ENCODE measurements at places on chromosomes 6 and 20.

DNA sequence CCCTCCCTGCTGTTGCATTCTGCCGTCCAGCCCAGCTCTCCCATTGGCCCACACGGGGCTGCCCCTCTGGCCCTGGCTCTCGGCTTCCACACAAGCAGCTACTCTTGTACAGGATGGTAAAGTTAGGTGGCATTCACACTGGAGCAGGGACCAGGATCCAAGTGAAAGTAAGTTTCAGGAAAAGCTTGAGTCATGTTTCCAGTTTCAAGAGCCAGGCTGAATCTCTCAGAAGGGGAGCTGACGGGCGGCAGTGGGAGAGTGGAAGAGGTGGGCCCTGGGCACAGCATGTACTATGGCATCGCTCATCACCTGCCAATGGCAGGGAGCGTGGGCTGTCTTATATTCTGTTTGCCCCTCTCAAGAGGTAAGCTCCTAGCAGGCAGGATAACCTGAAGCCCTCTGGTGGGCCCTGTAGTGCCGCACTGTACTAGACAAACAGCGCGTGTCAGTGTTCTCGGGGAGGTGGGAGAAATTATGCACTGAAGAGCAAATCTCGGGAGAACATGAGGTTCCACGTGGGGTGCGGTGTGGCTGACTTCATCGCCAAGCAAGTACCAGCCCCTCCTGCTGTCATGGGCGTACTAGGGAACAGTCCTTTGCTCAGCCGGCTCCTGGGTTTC lies 241.5 kb downstream of the NRN1 start:
- no peak for DNase-seq

- DNase-seq = no peak
Measured at GRCh38 chr20:51122931-51123658, 100.2 kb upstream of the KCNG1 start.

DNA sequence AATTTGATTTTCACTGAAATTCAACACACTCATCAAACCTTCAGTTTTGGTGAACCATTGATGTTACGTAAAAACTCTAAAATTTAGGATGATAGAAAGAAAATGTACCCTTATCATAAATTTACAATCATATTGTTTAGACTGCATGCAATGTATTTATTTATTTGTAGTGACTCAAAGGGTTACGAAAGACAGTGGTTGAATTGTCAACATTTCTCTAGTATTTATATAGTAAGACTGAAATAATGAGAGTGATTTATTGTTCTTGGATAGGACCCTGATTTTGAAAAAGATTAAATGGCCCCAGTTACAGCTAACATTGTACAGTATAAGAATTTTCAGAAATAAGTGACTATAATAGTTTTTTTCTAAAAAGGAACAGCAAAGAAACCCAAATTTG lies 591.5 kb downstream of the RFPL4B start:
- no peak for DNase-seq

DNA sequence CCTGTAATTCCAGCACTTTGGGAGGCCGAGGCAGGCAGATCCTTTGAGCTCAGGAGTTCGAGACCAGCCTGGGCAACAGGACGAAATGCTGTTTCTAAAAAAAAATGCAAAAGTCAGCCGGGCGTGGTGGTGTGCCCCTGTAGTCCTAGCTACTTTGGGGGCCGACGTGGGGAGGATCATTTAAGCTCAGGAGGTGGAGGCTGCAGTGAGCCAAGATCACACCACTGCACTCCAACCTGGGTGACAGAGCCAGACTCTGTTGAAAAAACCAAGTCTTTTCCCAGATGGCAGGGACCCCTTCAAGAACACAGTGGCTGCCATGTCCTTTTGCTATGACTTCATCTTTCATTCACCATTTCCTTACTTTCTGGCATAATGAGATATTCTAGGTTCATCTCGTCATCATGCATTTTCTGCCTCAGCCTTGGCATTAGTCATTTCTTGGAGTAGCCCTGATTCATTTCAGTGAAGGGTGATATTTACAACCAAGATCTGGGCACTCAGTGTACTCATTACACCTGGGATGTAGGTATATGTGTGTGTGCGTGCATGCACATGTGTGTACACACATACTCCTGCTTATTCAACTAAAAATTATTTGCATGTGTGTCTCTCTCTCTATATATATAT lies 61.4 kb upstream of the TOX2 start:
- no peak for DNase-seq

DNA sequence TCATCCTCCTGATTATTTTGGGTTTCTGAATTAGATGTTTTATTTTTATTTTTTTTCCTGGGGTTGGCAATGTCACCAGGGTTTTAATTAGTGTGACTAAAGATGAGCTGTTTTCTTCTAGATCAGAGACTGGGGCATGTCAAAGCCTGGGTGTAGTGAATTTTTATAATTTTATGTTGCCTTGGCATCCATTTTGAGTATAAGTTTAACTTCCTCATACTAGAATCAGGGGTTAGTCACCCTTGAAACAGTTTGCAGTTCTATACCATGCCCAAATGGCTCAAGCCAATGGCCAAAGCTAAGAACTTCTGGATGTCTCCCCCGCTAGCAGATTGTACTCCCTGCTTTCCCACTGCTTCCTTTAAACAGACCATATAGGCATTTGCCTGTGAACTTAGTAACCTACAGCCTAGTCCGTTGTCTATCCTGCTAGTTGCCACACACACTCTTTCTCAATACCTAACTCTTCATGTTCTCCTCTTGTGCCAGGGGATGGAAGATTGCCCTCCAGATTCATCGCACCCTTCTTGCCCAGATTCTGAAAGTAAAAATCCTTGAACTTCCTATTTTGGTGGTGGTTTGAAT lies 54.5 kb downstream of the KIAA0408 start:
- DNase-seq = no peak

DNA sequence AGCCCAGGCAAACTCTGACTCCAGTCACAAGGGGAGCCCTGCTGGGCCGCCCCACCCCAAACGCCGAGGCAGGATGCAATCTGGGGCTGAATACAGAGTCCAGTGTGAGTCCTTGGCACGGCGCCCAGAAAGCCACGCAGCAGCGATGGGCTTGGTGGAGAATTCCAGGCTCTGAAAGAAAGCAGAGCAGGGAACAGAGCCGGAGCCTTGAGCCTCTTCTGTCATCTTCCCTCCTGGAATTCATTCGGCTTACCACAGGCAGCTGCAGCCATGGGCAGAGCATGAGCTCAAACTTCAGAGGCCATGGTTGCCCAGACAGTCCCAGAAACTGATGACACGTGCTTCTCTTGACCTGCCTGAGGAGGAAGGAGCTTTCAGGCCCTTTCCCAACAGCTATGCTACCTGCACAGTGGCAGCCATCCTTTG lies 441.1 kb upstream of the JARID2 start:
- no peak for DNase-seq

GRCh38 chr6:149012040-149012545 lies 265.3 kb downstream of the UST start:
- no peak for DNase-seq

- DNase-seq = no peak
Measured at GRCh38 chr6:2509711-2510110, 241.0 kb downstream of the MYLK4 start.

GRCh38 chr6:14159090-14159489 lies 41.5 kb downstream of the CD83 start:
- DNase-seq = no peak

GRCh38 chr20:50244352-50245149 lies 53.9 kb downstream of the CEBPB start:
- no peak for DNase-seq

DNA sequence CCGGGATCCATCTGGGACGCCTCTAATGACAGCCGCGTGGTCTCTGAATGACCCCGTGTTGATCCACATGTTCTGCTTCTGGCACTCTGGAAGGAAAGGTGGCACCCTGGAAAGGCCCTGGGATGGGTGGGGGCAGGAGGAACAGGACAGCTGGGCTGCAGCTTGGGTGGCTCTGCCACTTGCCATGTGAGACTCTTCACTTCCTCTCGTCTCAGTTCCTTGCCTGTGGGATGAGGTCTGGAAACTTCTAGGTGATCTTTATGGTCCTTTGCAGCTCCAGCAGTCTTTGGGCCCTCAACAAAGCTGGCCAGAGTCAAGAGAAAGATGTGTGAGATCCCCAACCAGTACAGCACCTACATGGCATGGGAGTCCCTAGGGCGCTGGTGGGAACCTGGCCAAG lies 26.5 kb downstream of the PPP1R3G start:
- DNase-seq = no peak

- no peak for DNase-seq
Measured at GRCh38 chr6:1724616-1725015, 114.9 kb downstream of the FOXC1 start.

DNA sequence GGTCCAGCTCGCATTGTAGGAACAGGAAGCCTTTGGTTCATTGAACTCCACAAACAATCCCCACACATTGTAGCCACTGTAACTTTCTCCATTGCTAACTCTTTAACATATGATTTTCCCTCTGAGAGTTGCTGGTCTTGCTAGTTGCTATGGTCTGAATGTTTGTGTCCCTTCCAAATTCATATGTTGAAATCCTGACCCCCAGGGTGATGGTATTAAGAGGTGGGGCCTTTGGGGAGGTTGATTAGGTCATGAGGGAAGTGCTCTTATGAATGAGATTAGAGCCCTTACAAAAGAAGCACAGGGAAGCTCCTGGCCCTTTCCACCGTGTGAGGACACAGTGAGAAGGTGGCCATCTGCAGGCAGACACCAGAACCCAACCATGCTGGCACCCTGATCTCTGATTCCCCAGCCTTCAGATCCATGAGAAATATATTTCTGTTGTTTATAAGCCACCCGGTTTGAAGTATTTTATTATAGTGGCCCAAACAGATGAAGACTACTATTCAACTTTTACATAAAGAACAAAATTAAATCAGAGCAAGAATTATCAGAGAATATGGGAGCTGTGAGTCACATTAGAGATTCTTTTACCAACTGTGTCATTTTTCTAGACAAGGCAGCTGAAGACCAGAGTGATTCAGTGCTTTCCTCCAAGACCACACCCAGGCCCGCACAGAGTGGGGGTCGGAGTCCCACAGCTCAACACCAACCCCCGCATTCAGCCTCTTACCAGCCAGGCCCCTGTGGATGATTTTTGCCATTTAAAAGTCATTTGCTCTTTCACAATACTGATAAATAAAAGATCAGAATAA lies 143.0 kb downstream of the SAMD5 start:
- no peak for DNase-seq

GRCh38 chr6:162153120-162153519 lies 574.4 kb downstream of the PRKN start:
- DNase-seq = no peak

- no peak for DNase-seq
Measured at GRCh38 chr6:82245376-82245775, 2.2 kb downstream of the IBTK start.

GRCh38 chr6:136983687-136984086 lies 61.1 kb downstream of the IL20RA start:
- no peak for DNase-seq

DNA sequence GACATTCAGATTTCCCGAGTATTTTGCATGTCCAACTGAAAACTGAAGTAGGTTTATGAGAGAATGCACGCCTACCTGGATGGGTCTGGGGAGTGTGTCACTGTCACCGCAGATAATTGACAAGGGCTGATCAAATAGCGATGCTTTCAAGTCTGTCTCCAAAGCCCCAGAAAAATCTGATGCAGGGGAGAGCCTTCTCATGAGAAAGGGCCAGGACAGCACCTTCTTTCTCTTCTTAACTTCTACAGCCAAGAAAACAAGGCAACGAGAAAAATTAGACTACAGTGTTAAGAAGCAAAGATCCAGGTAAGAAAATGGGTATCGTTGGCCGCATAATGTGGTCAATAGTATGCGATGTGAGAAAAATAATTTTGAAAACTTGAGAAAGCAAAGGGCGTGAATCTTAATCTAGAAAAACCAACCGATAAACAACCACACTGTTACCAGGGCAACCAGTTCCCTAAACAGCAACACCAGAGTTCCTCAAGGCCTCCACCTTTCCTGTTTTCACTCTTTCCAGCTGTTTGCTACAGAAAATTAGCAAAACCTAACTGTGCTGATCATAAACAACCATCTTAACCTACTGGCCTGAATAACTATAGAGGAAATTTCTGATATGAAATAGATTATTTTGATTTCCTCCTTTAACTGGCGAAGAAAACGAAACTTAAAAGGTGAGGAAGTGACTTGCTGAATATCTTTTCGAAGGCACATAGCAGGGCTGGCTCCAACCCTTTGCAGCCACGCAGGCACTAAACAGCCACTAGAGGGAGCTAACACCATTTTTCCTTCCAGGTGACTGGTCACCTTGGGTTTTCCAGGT lies 2.6 kb downstream of the TAGAP start:
- DNase-seq = peak; percentile 77

DNA sequence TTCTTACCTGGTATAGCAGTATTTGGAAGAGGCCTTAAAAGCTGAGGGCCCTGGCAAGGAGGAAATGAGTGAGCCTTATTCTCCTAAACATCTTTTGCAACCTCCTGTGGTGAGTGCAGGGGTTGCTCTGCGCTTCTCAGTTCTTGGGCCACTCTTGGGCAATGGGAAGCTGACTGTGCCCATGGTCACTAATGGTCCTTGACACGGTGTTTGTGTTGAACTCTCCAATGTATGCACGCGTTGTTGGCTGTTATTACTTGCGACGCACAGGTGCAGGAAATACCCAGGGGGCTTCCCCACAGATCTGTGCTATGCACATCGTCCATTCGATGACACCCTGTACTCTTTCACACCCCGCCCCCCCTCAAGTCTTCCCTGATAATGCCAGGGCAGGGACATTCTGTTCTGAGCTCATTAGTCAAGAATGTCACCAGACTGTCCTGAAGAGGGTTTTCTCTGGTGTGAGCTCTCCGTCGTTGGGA lies 79.7 kb downstream of the EDN1 start:
- DNase-seq = peak; percentile 40

- peak; percentile 42 for DNase-seq
Measured at GRCh38 chr6:159062564-159062945, 17.8 kb upstream of the TAGAP start.

GRCh38 chr6:26539071-26539615 lies 977 bp downstream of the HMGN4 start:
- no peak for DNase-seq

DNA sequence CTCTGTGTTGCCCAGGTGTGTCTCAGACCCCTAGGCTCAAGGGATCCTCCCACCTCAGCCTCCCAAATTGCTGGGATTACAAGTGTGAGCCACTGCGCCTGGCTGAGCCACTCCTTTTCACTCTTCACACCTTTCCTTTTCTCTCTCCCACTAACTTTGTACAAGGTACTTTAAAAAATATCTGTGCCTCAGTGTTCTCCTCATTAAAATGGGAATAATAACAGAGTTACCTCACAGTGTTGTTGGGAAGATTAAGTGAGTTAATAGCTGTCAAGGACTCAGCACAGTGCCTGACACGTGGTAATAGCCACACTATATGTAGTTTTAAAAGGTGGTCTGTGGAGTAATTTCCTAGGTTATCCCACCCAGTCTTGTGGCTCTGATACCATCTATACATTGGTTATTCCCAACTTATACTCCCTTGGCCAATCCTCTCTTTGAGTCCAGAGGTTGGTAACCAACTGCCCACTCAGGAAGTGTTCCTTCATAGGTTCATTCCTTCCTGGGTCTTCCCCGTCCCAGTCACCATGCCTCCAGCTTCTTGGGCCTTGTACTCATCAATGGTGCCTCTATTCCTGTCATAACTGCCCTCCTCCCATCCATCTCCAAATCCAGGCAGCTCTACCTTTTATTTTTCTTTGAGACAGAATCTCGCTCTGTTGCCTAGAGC lies 78.6 kb upstream of the NAA20 start:
- no peak for DNase-seq

All from germinal center (tissue), 1 donor.